Stimulated activated CD4-positive, alpha-beta T cell treated with anti-CD3 and anti-CD28 coated beads, Interleukin-1b, Interleukin-23, amount 100 ng/mL, for 1 hour (primary cell): ENCODE measurements at places on chromosomes 7 and 10.

GRCh38 chr10:4067931-4068561, 283.0 kb upstream of the KLF6 start:
- no peak for DNase-seq

GRCh38 chr10:105973360-105973759, 1191.1 kb downstream of the SORCS1 start:
- no peak for DNase-seq

GRCh38 chr10:33975481-33975880, 641.0 kb upstream of the NRP1 start:
- no peak for DNase-seq

DNA sequence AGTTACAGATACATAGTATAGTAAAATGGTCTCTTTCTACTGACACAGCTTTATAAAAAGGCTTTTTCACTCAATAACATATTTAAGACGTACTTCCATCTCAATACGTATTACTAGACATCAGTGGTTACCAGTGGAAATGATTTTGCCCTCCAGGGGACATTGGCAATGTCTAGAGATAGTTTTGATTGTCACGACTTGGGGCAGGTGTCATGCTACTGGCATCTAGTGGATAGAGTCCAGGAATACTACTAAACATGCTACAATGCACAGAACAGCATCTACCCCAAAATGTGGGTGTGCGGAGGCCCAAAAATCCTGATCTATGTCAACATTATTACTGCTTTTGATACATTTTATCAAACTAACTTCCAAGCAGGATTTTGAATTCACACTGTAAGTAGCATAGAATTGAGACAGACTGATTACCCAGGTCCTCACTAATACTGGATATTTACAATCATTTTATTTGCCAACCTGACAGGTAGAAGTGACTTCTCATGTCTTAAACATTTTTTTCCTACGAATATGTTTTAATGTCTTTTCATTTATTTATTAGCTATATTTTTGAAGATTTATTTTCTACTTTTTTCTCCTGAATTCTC, 53.8 kb downstream of the HGF start:
- DNase-seq, result no peak

DNA sequence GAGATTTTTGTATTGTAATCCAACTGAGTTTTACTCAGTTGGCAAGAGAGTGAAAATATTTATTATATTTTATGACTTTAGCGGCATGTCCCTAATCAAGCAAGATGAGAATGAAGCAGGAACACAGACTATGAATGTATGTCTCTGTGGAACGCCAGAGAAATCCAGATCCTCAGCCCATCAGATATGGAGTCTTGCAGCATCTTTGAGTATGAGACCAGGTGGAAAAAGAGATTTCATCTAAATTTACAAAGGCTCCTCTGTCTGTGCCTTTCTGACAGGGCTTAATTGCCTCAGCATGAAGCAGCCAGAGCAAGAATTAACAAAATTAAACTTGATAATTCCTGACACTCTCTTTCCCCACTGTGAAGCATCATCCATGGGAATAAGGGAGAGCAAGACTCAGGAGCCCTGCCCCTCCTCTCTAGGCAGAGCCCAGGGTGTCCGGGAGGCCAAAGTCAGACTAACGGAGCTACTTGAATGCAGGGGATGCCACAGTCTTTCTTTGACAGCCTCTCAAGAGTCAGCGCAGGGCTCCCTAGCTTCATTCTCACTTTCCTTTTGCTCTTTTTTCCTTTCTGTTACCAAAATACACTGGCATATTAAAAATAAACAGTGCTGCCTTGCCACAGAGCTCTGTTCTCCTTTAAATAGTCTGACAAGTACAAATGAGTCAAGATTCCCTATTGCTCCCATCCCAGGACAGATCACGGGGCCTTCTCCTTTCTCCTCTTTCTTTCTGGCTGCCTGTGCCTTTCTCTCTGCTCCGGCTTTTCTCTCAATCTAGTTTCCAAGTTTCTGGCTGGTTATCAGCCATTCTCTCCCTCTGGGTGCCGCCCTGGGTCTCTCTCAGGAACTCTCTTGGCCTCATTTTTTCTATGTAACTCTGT, 132.2 kb upstream of the INHBA start:
- DNase-seq, result no peak

DNA sequence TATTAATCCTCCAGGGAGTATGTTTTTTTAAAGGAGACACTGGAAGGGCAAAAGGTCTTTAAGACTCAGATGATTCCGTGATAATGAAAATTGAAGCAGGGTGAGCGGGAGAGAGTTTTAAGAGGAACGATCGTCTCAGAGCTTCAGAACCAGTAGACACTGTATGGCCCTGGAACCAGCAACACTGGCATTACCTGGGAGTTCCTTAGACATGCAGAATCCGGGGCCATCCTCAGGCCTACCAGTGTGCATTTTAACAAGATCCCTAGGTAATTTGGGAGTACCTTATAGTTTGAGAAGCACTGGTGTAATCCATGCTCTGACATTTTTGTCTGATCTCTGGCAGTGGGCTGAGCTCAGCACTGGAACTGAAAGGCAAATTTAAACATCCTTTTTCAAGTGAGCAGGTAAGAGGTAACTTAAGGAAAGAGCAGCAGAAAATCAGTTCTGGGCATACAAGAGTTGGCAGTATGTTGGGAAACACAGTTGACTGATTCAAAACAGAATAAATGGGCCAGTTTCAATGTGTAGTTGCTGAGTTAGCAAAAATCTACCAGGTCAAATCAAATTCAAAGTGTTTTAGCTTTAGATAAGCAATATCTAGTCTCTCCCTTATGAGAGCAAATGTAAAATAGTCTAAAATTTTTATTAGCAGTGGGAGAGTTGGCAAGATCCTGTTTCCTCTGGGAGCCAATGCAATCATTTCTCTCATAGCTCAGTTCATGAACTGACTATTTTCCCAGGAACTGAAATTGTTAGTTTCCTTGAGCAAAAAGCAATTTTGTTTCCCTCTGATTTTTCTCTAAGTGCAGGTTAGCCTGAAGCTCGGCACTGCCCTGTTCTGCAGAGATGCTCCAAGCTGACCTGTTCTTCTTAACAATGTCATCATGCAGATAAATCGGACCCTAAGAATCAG, 97.2 kb upstream of the ELMO1 start:
- no peak for DNase-seq

GRCh38 chr7:113831556-113831955, 87.3 kb downstream of the PPP1R3A start:
- DNase-seq, result no peak

DNA sequence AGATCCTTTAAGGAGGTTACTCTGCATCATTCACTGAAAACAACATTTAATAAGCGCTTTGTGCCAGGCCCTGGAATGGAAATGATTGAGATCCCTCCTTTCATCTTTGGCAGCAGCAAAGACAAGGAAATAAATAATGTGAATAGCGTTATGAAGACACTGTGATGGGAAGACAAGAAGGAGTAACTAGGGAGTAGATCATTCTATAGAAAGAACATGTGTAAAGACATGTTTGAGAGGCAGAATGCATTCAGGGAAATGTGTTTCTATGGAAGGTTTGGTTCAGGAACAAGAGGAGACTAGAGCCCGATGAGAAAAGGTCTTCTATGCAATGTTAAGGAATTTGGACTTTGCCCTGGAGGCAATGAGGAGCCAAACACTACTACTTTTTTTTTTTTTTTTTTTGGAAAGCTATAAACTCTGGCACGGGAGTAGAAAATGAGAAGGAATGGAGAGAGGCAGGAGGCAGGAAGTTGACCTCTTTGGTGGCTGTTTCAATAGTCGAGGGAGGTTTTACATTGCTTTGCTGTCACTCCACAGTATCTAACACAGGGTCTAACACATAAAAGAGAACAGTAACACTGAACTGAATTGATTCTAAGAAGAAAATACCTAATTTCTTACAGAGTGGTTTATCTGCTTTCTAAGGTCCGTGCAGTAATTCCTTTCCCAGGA, 44.9 kb downstream of the SMURF1 start:
- DNase-seq, result no peak

GRCh38 chr10:23158370-23158769, 33.7 kb upstream of the PTF1A start:
- DNase-seq, result no peak

DNA sequence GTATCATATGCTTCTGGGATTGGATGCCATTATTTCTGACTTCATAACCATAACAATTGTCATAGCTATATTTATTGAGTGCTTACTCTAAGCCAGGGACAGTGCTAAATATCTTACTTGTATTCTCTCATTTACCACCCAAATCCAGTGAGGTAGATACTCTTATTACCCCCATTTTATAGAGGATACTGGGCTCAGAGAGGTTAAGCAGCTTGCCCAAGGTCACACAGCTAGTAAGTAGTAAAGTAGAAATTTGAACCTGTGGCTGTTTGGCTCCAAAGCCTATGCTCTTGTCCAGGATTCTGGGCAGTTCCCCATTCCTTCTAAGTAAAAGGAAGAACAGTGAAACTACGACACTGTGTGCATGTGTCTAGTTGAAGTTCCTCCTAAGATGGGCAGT, 56.5 kb downstream of the COL13A1 start:
- DNase-seq, result no peak
